Cardiac atrium fibroblast (primary cell): ENCODE measurements at places on chromosomes 13 and 19. TPM values are rescaled to one million over a fixed set of nuclear protein-coding genes. Genes with fewer than 3 reads are reported as not detected.

Gene VSTM1
- total RNA-seq = not detected in 2 replicates

Gene SHISA7
- total RNA-seq = not detected in 2 replicates

Gene UNC13A
- total RNA-seq = 0.16 and 0.18 TPM in 2 replicates

Gene ZNF808
- total RNA-seq = 4.5 and 9.7 TPM in 2 replicates

Gene SLC8A2
- total RNA-seq = under 0.01 and 0.32 TPM in 2 replicates

Gene C2CD4C
- not detected in 2 replicates for total RNA-seq
